ENCODE measurements at places on chromosomes 5 and 9. TPM values are rescaled to one million over a fixed set of nuclear protein-coding genes. Genes with fewer than 3 reads are reported as not detected.

The TMEM174 gene
- not detected for total RNA-seq

The UAP1L1 gene
- 5.4 TPM for total RNA-seq

The CNTNAP3B gene
- total RNA-seq: 7.6 TPM

The TLE1 gene
- 36.6 TPM for total RNA-seq

- no peak for DNase-seq
Observed at GRCh38 chr5:1001406-1002270, 7.0 kb upstream of the NKD2 start.

DNA sequence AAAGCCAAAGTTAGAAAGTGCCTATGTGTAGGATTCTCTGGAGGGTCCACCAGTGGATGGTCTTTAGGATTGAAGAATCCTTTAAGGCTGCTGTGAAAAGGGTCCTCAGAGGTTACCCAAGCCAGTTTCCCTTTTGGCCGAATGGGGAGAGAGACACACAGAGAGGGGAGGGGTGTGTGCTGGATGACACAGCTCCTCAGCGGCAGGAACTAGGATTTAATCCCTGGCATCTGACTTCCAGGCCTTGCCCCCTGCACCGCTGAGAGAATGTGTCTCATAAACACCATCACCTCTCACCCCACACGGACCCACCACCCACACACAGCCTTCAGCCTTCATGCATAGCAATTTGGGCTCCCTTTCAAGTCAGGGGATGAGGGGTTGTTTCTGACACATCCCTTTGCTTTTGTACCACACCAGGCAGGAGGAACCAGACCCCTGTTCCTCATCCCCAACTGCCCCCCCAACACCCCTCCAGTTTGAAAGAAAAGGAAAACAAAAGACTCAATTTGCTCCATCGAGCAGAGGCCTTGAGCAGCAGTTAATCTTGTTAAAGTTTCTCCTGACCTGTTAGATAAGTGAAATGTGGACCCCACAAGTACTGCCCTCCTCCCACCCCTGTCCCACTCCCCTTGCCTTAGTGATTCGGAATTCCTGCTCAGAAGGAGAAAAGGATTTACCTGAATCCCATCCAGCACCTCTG, 4.0 kb downstream of the PAPPA start:
- peak; percentile 1 for DNase-seq

- DNase-seq: no peak
Observed at GRCh38 chr9:89317282-89317681, 1.0 kb upstream of the SECISBP2 start.

GRCh38 chr5:135362102-135362501, 36.9 kb downstream of the MACROH2A1 start:
- DNase-seq: no peak

GRCh38 chr9:136354592-136355085, 8.9 kb downstream of the DNLZ start:
- DNase-seq: no peak

DNA sequence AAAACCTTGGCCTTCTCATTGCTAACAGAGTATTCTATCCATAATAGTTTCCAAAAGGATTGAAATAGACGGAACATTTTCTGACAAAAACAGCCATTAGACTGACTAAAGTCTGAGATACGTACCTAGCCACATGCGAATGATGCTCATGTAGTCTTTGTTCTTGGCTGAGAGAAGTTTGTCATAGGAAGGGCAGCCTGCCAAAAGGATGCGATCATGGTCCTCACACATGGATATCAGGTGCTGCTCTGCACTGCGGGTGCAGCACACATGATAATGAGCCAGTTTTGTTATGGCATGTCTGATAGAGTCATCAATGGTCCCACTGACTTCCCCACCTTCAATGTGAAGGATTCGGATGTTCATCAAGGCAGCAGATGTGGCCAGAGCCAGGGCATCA, 12.3 kb downstream of the GNE start:
- no peak for DNase-seq

DNA sequence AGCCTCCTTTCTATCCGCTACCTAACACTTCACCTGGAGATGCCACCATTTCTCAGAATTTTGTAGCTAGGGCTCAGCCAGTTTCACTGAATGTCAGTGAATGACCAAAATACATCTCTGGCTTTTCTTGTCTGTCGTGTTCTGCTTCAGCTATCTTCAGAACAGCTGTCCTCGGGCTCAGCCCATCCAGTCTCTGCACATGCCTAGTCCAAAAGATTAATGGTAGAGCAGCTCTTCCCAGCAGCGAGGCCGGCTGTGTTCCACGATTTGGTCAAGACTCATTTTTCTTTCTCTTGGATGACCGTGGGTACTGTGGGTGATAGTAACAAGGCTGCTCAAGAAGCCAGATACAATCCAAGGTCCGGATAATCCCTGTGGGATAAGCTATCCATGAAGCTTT, 342.8 kb downstream of the GABRG2 start:
- no peak for DNase-seq

DNA sequence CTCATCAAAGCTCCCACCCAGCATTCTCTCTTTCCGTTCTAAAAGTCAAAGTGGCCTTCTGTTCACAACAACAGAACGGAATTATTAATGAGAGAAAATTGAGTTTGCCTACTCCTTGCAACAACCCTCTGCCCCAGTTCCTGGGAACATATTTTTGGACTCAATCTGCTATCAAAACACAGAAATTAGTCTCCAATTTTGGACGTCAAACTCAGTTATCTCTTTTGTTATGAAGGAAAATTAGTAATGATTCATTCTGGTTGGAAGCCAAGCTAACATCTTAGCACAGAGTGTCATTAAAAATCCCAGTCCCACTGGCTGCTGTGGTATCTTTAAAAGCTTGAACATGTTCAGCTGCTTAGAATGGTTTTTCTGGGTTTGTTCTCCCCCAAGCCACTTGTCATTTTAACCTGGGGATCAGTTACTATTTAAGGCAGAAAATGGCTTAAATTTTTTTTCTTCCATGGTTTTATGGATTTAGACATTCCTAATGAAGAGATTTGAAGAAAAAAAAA, 343.2 kb downstream of the TRIM32 start:
- DNase-seq: no peak

DNA sequence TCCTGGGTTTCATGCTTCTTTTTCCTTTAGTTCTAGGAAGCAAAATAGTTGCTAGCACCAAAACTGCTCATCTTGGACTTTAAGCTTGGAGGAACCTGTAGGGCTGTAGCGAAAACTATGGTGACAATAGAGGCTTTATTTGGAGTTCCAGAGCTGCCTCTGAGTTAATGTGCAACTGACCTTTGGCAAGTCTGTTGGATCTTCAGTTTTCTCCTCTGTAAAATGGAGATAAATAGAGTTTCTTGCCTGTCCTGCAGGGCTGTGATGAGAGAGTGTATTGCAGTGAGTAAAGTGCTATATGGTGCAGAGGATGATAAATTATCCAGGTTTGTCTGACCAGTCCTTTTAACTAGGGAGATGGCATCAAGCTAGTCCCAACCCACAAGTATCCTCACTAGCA, 417.0 kb downstream of the MAN2A1 start:
- DNase-seq: no peak

DNA sequence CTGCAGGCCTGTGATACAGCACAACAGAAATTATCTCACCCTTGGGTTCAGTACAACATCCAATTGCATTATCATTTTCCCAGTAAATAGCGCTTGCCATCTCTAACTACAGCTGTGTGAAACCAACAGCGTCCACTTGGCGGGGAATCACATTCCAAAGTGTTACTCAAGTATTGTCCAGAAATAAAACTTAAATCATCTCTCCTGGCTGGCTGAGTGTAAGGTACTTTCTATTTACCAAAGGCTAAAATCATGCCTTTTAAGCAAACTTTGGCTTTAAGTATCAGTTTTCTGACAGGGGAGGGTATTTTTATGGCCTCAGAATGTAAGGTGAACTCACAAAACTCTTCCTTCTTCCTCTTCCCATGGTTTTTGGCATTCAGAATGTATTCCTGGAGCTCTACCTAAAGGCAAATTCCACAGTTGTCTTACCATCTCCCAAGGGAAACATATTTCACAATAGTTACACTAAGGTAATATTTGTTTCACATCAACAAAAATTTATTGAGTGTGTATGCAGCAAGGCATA, 205.6 kb upstream of the MPDZ start:
- DNase-seq: peak; percentile 89
